ENCODE measurements at places on chromosomes 5 and 9.

DNA sequence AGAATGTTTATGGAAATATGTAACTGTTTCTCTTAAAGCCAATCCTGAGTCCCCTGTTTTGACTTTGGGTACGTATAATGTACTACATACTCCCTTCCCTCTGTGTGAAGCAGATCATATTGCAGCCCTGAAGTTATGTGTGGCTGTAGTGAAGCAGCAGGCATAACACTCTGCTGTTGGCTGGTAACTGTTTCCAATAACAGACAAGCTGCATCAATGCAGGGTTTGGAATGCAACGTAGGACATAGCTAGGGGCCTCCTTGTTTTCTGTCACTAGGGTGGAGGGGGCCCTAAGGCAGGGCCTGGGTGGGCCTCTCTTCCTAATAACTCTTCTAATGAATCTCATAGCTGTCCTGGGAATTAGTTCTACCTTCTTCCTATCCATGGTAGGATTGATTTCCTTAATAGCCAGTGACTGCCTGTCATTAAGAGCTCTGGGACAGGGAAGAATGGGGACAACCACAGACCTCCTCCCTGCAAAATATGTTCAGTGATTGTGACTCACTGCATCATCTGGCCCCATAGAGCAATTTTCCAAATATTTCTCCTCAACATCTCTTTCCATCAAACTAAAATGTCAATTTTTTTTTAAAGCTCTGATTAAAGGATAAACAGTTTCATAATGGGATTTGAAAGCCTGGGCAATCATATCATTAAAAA lies 129.6 kb upstream of the HMHB1 start:
- DNase-seq = no peak

GRCh38 chr5:133706506-133707430 lies 94.4 kb upstream of the FSTL4 start:
- DNase-seq = no peak

DNA sequence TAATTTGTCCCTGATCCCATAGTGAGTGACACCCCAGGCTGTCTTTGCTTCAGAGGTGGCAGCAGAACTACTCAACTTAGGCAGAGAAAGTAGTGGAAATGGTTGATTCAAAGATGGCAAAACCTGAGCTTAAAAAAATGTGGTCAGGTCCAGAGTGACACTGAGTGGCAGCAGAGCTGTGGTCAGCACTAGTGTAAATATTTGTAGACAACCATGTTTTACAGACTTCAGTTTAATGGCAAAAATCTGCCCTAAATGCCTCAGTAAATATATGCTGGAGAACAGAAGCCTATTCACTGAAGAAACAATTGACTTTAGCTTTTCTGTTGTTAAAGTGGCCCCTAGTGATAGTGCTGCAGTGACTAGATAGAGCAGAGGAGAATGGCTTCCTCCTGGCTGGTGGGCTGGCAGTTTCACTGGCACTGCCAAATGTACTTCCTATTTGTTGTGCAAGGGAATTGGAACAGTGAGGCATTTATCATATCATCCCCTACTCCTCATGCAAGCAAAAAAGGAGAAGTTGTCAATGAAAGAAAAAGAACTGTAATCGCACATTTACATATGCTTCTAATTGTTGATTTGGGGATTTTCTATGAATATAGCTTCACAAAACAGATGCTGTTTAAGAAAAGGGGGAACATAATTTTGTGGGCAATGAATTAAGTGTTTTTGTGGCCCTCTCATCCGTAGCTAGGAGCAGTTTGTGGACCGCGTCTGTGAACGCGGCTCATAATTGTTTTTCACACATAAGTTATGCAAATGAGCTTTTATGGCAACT lies 12.0 kb downstream of the PBX3 start:
- DNase-seq = no peak

GRCh38 chr9:36803961-36804360 lies 230.1 kb downstream of the PAX5 start:
- DNase-seq = no peak

DNA sequence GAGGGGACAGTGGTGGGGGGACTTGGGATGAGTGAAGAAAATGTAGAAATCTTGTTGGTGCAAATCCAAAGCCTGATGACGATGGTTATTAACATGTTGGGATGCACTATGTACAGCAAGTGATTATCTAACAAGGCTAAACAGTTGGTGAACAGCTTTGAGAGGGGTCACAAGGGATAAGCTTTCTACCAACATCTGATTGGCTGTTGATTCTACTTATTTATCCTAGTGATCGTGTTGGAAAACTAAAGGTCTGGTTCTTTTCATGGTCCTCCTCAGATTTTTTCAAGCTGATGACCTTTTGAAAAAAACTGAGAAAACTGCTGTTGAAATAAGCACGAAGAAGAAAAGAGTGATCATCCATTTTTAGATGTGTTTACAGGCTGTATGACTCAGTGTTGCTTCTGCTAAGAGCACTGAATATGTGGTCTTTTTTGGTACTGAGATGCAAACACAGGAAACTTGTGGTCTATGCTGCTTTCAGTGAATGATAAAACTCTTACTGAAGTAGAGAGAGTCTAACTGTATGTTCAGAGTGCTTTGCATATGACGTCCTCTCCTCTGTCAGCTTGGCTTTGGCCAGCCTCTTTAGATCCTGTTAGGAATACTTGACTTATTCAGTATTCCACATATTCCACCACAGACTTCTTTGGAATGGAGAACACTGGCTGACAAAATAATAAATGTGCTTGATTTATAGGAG lies 174.8 kb downstream of the SLF1 start:
- DNase-seq = peak; percentile 13

DNA sequence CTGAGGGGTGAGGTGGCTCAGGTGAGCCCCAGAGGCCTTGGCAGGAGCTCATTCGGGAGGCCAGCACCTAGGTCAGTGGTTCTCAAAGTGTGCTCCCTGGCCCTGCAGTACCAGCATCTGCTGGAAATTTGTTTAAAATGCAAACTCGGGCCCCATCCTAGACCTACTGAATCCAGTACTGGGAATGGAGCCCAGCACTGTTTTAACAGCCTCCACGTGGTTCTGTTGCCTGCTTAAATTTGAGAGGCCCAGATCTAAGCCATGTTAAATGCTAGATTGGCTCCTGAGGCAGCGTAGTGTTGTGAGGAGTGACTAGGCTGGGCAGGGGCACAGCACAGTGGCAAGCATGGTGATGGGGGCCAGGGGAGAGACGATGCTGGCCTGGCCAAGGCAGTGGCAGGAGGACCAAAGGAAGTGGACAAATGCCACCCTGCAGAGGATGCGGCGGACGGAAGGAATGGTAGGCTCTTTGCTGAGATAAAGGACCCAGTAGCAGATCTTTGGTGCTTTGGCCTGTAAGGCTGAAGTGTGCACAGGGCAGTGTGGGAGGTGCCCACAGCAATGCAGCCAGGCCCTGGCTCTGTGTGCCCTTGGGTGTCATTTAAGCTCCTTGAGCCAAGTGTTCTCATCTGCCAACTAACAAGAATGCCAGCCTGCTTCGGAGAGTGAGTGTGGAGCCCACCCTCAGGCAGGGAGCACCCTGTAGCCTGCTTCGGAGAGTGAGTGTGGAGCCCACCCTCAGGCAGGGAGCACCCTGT lies 4.2 kb downstream of the PRR7 start:
- no peak for DNase-seq

DNA sequence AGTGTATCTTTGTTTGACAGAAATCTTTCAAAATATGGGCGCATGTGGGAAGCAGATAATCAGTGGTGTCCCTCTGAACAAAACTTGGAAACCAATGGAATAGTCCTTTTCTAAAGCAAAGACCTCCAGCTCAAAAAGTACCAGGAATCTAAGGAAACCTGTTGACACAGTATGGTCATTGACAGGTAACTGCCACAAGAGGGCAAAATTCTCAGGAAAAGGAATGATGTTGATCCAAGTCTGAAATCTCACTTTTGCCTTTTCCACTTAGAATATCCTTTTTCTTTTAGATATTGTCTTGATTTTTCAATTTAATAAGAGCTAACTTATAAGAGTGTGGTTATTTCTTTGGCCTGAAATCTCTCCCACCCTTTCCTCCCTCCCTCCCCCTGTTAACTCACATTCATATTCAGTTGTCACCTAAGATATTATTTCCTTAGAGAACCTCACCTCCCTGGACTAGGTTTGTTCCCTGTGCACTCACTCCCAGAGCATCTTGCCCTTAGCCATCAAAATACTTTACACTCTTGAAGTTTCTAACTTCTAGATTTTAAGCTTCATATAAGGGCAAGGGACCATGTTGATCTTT lies 59.0 kb upstream of the BARX1 start:
- no peak for DNase-seq

All from NK-92 treated with Interleukin-12 subunit alpha and Interleukin-12 subunit beta, amount 100 ng/mL, for 24 hours (cell line).